ENCODE measurements at places on chromosomes 12 and 14. TPM values are rescaled to one million over a fixed set of nuclear protein-coding genes. Genes with fewer than 3 reads are reported as not detected.

The HNF1A gene
- not detected for total RNA-seq

- no peak for DNase-seq
These were observed 454.7 kb upstream of the PRICKLE1 start for GRCh38 chr12:43044241-43044640.

- DNase-seq, result no peak
These were observed 49.9 kb downstream of the FOXN3 start for GRCh38 chr14:89366864-89367778.

The SPX gene
- total RNA-seq, result 16.5 TPM

The TAS2R20 gene
- 0.44 TPM for total RNA-seq

The TEX52 gene
- not detected for total RNA-seq

The KRT84 gene
- total RNA-seq, result not detected

DNA sequence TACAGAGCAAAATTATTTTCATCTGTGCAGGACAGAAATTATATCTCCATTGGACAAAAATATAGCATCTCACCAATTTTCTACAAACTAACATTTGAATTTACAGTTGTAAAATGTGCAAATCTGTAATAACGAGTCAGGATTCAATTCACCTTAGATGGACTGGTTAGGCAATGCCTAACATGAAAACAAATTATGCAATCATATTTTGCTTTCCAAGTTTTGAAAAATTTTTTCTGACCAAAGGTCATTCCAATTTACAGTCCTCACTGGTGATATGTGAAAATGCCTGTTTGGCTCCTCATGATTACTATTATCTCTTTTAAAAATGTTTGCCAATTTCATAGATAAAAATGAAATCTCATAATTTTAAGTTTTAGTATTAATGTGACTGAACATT is 6.5 kb upstream of the CPM start:
- DNase-seq, result no peak

- no peak for DNase-seq
These were observed 59.6 kb downstream of the ZFP36L1 start for GRCh38 chr14:68733086-68733914.

DNA sequence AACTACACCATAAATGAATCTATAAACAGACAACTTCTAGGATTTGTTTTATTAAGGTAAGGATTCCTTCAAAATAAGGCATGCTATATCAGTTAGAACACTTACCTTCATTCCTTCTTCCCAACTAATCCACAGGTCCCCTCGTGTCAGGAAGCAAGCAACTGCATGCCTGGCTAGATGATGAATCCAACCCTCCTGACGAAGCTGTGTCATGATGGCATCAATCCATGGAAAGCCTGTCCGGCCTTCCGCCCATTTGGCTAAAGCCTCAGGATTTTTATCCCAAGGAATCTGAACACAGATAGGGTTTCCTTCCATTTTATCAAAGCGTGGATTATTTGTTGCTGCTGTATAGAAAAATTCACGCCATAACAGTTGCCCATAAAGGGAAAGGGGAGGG is 12.5 kb upstream of the MTERF2 start:
- no peak for DNase-seq

DNA sequence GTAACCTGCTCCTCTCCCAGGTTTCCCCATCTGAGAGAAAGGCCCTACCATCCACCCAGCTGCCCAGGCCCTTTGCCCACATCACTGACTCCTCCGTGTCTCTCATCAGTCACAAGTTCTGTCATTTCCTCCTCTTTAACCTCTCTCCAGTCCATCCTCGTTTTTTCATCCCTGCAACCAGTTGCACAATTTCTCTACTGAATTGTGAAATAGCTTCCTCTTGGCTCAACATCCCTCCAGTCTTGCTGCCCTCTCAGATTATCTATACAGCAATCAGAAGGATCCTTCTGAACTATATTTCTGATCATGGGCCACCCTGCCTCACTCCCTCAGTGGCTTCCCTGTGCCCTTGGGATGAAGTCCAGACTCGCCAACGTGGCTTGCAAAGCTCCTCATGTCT is 6.8 kb downstream of the FAM161B start:
- DNase-seq, result no peak

GRCh38 chr14:28703482-28703881 is 63.1 kb upstream of the FOXG1 start:
- DNase-seq, result no peak

The MRPL42 gene
- 47.0 TPM for total RNA-seq

- DNase-seq, result no peak
These were observed 86.5 kb upstream of the MANSC4 start for GRCh38 chr12:27866373-27867101.

GRCh38 chr12:70576341-70577282 is 60.6 kb downstream of the PTPRB start:
- DNase-seq, result no peak

DNA sequence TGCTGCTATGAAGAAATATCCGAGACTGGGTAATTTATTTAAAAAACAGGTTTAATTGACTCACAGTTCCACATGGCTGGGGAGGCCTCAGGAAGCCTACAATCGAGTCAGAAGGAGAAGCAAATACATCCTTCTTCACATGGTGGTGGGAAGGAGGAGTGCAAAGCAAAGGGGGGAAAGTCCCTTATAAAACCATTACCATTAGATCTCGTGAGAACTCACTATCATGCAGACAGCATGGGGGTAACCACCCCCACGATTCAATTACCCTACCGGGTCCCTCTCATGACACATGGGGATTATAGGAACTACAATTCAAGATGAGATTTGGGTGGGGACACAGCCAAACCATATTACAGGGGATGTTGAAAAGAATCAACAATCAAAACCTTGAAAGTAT is 74.9 kb downstream of the PPM1H start:
- DNase-seq, result no peak

- DNase-seq, result no peak
These were observed 129.3 kb downstream of the HMGA2 start for GRCh38 chr12:65953631-65954030.

GRCh38 chr12:63963868-63964267 is 119.4 kb downstream of the SRGAP1 start:
- no peak for DNase-seq

DNA sequence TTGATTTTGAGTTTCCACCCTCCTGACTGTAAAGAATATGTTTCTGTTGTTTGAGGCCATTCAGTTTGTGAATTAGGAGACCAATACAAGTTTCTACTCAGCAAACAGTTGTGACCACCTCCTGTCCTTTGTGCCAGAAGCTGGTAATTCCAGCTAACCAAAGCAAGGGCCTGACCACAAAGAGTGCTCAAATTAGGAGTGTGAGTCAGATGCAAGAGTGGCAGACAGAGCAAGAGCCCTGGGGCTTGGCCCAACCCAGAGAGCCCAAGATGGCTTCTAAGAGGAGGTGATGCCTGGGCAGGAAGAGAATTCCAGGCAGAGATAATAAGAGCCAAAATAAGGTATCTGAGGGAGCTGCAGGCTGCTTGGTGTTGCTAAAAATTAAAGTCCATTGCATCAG is 77.7 kb upstream of the C14orf132 start:
- DNase-seq, result no peak

- DNase-seq, result no peak
These were observed 400.9 kb upstream of the PDE3A start for GRCh38 chr12:19967431-19967830.

GRCh38 chr12:79707830-79708229 is 17.1 kb upstream of the PAWR start:
- DNase-seq, result no peak

The KCNA1 gene
- not detected for total RNA-seq

- no peak for DNase-seq
These were observed 1.4 kb upstream of the APOBEC1 start for GRCh38 chr12:7667125-7667524.

The SDR9C7 gene
- not detected for total RNA-seq

GRCh38 chr14:103806805-103807204 is 40.6 kb downstream of the PPP1R13B start:
- no peak for DNase-seq

GRCh38 chr12:54195737-54196347 is 7.1 kb upstream of the SMUG1 start:
- DNase-seq, result no peak

GRCh38 chr14:56754921-56755320 is 55.4 kb downstream of the OTX2 start:
- no peak for DNase-seq

DNA sequence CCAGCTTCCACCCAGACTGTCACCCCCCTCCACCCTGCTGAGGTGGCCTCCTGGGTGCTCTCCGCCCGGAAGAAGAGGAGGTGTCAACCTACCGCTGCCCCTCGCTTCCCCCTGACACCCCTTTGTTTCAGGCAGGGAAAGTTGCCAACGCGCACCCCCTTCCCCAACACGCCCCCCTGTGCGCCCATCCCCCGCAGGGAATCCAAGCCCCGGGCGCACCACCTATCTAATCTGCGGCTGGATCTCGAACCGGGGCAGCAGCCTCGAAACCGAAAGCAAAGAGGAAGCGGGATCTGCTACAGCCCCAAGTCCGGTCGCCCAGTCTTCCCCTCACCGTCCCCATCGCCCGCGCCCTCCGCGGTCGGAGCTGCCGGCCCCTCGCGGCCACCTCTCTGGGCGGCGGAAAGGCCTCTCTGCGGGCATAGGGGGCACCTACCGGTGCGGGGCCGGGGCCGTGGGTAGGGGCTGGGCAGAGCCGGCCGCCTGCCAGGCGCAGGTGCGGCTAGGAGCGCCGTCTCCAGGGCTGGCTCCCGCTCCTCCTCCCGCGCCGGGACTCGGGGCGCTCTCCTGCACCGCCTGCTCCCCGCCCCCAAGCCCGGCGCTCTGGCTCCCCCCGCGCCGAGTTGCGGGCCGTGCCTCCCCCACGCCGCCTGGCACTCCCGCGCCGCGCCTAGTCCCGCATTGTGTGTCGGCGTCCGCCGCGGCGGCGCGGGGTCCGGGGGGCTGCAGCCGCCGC is 18.3 kb upstream of the PLEKHH1 start:
- peak; percentile 36 for DNase-seq
